ENCODE measurements at places on chromosomes 6 and 20.

- no peak for DNase-seq
Measured at GRCh38 chr6:53547166-53547810, 2.4 kb upstream of the GCLC start.

DNA sequence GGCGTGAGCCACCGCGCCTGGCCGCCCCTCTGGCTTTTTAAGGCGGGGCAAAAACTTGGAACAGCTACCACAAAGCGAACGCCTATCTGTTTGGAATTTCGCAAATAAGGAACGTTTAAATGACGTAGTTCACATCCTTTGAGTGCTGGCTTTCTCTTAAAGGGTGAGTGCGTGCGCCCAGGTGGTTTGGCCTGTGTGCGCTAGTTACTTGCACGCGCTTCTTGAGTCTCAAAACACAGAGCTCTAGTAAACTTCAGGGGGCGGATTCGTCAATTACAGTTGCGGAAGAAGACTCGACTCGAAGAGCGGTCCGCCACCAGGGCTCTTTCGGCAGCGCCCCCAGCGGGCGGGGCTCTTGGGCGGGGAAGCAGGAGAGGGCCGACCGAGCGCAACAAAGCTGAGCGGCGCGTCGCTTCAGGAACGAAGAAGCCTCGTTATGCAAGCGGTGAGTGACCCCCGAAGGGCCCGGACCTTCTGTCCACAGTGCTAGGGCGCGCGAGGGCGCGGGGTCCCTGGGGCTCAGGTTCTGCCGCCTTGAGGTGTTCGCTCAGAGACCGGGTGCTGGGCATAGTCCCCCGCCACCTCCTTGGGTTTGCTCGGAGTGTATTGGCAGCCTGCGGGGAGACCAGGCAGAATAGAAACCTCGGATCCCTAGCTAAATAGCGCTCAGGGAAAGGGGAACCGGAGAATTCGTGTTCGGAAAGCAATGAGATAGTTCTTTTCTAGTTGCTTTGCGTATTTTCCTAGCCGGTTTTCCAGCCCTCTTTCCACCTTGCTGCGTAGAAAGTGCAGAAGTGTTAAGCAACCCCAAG lies at the start of gene SYCP2L:
SYCP2L (plus strand) TSS at position 362 of the 812 bp plus-strand sequence; CDS start at position 437, 75 bp downstream.
- peak; percentile 58 for DNase-seq

DNA sequence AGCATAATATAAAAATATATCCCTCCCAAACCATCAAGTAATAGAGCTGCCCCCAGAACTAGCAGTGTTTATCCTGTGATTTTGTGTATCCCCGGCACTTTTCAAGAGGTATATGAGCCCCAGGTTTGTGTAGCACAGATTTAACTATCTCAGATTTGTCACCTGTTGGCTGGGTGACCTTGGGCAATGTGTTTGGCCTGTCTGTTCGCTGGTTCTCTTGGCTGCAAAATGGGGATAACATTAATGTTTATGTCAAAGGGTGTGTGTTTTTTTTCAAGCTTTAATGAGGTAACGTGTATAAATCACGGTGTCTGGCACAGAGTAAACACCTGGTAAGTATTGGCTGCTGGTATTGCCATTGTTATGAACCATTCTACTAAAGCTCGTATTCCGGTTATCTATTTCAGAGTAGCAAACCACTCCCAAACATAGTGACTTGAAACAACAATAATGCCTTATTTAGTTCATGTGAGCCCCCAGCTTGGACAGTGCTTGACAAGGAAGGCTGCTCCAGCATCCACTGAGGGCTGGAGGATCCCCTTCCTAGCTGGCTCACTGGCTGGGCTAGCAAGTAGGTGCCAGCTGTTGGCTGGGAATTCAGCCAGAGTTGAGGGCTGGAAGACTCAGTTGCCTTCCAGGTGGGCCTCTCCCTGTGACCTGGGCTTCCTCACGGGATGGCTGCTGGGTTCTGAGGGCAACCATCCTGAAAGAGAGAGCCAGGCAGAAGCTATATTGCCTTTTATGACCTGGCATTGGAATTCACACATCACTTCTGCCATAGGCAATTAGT lies 36.2 kb downstream of the PDRG1 start:
- DNase-seq: no peak

DNA sequence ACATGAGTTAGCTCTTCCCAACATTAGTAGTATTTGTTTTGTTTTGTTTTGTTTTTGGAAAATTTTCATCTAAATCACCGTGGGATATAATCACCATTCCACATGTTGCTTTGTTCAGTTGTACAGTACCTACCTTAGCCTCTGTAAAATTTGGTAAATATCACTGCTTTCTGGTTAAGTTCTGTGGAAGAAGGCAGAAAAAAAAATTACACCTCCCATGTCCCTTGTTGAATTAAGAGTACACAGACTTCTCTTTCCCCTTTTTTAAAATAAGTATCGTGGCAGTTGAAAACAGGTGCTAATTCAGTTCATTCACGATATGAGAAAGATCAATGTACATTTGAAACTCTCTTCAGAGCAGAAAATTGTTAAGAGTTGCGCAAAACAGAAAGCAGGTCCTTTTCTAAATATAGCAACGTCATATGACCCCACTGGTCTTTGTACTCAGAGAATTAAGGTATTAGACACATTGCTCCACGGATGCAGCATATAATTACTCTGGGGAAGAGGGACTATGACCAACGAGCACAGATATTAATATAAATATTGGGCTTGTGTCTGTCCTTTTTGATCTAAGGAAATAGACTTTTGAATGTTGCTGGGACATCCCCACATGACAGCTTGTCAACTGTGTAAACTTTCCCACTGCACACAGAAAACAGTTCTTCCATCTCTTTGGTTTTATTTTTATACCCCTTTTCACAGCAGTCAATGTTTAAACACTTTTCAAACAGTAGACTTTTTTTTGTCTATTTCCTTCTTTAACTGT lies 58.6 kb upstream of the ZNF217 start:
- no peak for DNase-seq

GRCh38 chr20:7723284-7723683 lies 217.0 kb downstream of the HAO1 start:
- no peak for DNase-seq

DNA sequence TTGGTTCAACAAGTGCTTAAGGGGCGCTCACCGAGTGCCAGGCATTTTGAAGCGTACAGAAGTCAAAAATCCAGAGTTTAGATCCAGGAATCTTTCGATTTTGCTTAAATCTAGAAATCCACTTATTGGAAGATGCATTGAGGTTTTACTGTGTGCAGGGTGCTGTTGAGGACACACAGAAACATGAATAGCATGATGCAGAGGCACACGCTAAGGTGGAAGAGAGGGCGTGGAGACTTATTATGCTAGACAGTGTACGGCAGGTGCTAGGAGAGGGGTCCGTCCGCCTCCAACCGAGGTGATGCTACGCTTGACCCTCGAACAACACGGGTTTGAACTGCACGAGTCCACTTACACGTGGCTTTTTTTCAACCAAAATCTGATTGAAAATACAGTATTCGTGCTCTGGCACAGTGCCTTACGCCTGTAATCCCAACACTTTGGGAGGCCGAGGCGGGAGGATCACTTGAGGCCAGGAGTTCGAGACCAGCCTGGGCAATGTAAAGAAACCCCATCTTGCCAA lies 1.0 kb upstream of the KIF13A start:
- DNase-seq: no peak

- no peak for DNase-seq
Measured at GRCh38 chr6:170146640-170147039, 144.2 kb downstream of the DLL1 start.

- no peak for DNase-seq
Measured at GRCh38 chr6:46993846-46994245, 48.3 kb downstream of the ADGRF1 start.

DNA sequence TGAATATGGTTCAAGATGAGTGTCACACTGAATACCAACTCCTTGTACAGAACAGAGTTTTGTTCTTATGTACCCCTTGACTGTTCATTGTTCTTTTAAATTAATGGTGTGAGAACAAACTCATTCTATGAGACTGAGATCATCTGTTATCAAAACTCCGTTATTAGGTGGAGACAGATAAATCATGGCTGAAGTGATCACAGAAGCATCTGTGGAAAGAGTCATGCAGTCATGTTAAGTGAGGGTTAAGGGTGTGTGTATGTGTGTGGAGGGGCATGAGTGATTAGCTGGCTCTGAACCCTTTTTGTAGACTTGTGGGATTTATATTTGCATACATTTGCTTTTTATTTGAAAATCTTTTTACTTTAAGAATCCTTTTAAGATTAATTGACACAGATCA lies 24.7 kb downstream of the ADGRG6 start:
- DNase-seq: no peak

DNA sequence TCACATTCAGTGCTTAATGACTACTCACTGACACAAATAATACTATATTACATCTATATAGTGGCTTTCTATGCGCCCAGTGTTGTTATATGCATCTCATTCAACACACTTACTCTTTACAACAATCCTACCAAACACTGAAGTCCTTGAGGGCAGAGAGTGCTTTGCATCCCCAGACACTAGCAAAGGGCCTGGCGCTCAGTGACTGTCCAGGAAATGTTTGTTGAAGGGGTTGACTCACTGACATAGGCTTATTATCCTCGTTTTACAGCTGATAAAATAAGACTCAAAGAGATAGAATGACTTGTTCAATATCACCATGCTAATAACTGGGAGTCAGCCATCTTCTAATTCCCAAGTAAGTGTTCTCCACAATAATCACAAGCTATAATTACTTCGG lies 163.3 kb downstream of the ARHGAP18 start:
- no peak for DNase-seq

- DNase-seq: no peak
Measured at GRCh38 chr6:142377497-142377848, 75.7 kb downstream of the ADGRG6 start.

DNA sequence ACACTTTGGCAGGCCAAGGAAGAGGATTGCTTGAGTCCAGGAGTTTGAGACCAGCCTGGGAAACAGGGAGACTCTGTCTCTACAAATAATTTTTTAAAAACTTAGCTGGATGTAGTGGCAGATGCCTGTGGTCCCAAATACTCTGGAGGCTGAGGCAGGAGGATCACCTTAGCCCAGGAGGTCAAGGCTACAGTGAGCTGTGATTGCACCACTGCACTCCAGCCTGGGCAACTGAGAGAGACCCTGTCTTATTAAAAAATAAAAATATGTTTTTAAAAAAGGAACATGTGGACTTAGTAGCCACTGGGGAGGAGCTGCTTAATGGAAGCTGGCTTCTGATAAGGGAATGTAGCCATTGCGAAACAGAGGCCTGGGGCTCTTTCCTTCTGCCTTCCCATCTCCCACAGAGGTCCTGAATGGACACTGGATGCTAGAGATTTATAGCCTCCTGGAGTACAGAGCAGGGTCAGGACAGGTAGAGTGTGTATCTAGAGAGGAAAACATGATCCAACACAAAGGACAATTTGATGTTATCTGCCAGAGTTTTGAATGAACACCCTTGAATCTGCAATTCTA lies 21.7 kb upstream of the GMNN start:
- no peak for DNase-seq

DNA sequence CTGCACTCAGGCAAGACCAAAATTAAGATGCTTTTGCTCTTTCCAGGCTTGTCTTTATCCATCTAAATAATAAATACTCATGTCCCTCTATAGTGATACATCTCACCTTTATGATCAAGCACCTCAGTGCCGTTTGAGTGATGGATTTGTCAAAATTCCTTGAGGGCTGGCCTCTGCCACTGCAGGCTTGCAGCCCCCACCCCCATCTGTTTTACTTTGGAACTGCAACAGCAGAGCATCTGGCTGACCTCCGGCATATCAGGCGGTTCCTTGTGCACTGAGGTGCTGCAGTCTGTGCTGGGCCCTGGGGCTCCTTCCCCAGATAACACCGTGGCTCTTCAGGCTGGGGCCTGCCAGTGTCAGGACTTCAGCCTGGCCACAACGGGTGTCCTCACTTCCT lies 386.9 kb downstream of the CDH26 start:
- no peak for DNase-seq

Data from left kidney (tissue), 8 donors.